Stimulated activated CD4-positive, alpha-beta T cell treated with anti-CD3 and anti-CD28 coated beads, Interleukin-15, amount 100 ng/mL, for 1 hour (primary cell): ENCODE measurements at places on chromosomes 3 and 15.

DNA sequence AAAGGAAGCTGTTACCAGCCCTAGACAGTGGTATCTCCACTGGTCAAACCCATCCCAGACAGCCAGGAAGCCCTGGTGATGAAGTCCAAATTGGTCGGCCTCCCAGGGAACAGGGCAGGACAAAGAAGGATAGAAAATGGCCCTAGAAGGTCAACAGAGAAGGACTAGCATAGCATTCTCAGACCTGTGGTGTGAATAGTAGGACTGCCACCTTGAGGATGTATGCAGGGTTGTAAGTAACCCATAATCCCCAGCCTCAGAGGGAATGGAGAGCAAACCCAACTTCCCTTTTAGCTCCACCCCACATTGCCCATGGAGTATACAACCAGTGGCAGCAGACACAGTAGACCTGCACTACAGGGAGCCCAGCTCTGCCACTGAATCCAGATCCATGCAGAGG, 68.6 kb upstream of the EIF1B start:
- no peak for DNase-seq

DNA sequence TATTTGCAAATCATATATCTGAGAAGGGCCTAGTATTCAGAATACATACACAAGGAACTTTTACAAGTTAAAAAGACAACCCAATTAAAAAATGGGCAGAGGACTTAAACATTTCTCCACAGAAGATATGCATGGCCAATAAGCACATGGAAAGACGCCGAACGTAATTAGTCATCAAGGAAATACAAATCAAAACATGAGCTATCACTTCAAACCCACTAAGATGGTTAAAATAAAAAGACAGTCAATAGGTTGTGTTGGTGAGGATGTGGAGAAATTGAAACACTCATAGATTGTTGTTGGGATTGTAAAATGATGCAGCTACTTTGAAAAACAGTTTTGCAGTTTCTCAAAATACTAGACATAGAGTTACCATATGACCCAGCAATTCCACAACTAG, 61.2 kb upstream of the NEO1 start:
- no peak for DNase-seq

DNA sequence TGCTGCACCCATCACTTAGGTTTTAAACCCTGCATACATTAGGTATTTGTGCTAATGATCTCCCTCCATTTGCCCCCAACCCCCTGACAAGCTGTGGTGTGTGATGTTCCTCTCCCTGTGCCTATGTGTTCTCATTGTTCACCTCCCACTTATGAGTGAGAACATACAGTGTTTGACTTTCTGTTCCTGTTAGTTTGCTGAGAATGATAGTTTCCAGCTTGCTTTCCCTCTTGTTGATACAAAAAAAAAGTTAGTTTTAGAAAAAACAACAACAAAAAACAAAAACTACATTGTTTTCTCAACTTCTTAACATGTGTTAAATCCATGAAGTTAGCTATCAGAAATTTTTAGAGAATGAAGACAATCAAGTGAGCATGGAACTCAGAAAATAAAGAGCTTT, 953.0 kb downstream of the VGLL3 start:
- DNase-seq: no peak

- DNase-seq: no peak
Measured at GRCh38 chr15:69820819-69821218, 276.9 kb downstream of the TLE3 start.

GRCh38 chr3:126125341-126125740, 41.4 kb upstream of the SLC41A3 start:
- DNase-seq: no peak

- no peak for DNase-seq
Measured at GRCh38 chr3:116423374-116423773, 21.9 kb downstream of the LSAMP start.

- DNase-seq: no peak
Measured at GRCh38 chr3:38581774-38582173, 67.7 kb downstream of the SCN5A start.

DNA sequence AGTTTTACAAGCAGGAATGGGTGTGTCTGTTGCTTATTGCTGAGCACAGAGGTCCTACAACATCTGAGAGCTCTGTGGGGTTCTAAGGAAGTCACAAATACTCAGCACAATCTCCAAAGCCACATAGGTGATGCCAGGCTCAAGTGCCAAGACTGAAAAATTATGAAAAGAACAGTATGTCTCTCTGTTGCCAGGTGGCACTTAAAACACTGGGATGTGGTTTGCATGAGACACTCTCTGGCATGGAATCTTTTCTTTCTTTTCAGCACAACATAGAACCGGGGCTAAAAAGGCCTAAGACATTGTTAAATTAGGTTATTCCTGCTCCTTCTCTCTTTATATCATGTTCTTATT, 127.3 kb upstream of the PRICKLE2 start:
- DNase-seq: no peak

DNA sequence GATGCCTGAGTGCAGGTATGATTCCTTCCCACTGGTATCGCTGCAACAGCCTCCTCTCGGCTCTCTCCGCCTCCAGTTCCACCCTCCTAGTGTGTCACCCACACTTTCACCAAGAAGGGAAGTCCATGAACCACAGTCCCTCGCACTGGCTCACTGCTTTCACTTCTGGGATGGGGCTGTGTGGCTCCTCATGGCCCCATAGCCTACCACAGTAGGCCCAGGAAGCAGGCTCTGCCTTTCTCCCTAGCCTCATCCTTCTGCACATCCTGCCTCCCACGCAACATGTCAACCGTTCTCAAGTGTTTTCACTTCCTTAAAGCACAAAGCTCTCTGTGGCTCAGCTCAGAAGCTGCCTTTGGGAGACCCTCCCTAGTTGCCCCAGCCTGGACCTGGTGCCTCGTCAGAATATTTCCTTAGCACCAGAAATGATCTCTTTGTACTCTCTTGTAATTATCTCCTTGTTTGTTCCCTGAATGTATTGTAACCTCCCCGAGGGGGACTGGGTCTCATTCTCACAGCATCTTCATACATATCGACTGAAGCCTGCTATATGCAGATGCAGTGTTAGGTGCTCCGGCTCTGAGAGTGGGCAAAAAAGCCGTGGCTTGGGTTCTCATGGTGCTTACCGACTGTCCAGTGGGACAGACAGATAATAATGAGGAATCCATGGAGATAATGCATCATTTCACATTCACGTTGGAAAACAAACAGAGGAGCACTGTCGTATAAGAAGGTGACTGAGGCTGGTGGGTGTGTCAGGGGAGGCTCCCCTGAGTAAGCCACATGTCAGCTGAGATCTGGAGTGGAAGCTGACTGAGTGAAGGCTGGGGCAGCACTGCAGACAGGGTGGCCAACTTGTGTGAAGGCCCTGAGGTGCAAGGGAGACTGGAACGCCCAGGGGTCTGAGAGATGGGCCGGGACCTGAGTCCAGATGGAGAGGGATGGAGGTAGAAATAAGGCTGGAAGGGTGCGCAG, 107.1 kb downstream of the DGKG start:
- DNase-seq: no peak

GRCh38 chr15:39721893-39722292, 60.7 kb downstream of the FSIP1 start:
- DNase-seq: no peak

GRCh38 chr3:64922213-64922612, 234.4 kb upstream of the ADAMTS9 start:
- DNase-seq: no peak

GRCh38 chr3:183274609-183275008, 21.6 kb downstream of the B3GNT5 start:
- no peak for DNase-seq

- DNase-seq: no peak
Measured at GRCh38 chr15:37079726-37080125, 20.6 kb downstream of the MEIS2 start.

DNA sequence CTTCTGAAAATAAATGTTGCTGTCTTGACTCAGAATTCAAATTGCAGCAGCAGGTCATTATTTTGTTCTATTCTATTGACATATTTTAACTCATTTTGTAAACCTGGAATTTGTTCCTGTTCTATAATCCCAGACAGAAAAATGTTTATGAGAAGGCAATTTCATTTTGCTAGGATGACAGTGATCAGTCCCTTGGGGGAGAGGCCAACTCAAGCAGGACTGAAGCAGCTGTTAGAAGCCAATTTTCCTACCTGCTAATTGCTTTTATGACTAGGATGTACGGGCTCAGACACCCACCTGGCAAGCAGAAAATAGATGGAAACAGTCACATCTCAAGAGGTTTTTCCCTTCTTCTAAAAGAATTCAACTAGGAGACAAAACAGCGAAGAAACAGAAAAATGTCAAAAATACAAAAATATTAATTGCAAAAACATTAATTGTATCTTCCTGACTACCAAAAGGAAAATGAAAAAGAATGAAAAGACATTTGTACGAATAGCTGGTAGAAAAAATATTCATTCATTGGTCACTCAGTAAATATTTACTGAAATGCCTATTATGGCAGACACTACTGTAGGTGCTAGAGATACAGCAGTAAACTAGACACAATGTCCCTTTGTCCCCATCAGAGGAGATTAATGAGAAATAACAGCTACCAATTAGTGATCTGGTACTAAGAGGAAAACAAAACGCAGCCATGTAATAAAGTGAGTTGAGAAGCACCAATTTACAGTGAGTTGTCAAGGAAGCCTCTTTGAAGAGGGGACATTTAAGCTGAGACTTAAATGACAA, 73.5 kb downstream of the PEAK1 start:
- no peak for DNase-seq

DNA sequence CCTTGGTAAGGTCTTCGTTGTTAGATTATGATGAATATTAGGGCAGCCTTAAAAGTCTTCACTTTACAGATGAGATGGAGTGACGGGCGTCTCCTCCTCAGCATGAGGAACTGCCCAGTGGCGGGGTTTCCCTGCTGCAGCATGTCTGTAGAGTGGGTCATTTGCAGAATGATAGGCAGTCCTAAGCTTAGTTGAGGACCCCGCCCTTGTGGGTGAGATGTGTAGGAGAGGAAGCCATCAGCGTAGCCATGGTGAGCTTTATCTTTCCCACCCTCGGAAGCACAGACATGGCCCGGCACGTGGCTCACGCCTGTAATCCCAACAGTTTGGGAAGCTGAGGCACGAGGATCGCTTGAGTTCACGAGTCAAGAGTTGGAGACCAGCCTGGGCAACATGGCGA, 877 bp downstream of the NIT2 start:
- no peak for DNase-seq

DNA sequence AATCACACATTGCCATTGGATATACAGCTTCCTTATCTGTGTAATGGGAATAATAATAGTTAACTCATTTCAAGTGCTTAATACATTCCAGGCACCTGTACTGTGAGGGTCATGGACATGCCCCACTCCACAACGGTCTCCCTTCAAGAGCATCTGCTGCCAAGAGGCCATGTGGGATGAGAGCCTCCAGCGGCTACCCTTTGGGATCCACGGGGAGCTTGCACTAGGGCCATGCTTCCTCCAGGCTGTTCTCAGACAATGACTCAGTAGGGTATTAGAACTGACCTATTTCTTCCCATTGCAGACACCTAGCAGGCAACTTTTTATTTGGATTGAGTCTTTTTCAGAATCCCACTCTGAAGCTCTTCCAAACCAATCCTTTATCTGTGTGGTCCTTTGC, 1078.9 kb downstream of the TUSC7 start:
- no peak for DNase-seq

GRCh38 chr15:98085003-98085639, 124.6 kb downstream of the ARRDC4 start:
- no peak for DNase-seq

DNA sequence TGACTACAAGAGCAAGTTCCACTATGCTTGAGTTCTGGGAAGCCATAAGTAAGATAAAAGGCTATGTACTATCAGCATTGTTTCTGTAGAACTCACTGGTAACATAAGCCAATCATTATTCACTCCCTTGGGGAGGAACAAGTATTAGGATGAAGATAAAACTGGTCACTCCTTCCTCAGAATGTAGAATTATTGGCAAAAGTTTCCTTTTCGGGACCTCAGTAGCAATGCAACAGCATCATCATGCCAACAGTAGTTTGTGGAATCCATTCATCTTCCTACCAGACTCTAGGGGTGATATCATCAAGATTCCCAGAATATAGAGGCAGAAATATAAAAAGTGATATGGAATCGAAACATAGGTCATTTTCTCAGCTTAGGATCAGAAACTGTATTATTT, 209.5 kb downstream of the PLOD2 start:
- DNase-seq: no peak

GRCh38 chr15:68601206-68602197, 22.7 kb downstream of the CORO2B start:
- no peak for DNase-seq

DNA sequence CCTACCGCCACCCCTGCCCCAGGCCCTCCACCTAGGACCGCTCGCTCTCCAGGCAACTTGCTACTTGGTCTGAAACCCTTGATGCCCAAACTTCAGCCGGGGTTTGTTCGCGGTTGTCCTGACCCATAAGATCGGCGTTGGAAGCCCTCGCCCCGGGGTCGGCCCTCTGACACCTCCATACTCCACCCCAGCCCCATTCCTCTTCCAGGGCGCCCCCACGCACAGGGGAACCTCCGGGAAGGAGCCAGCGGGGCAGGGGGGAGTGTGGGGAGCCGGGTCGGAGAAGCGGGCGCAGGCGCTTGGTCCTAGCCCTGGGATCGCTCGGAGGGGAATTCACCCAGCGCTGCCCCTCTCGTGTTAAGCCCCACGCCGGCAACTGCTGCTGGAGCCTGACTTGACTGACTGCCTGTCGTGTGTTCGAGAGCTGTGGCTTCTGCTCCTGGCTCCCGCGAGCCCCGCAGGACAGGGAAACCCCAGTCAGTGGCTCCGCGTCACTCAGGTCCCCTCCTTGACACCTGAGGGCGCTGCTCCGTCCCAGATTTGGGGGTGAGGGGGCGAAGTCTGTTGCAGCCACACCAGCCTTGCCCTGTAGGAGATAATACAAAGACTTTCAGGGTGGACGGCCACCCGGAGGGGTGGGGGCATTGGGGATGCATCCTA, 675 bp downstream of the RYR3 start:
- no peak for DNase-seq

GRCh38 chr15:95025924-95026728, 794.8 kb downstream of the MCTP2 start:
- no peak for DNase-seq

GRCh38 chr3:16824081-16824696, 60.6 kb upstream of the PLCL2 start:
- no peak for DNase-seq

DNA sequence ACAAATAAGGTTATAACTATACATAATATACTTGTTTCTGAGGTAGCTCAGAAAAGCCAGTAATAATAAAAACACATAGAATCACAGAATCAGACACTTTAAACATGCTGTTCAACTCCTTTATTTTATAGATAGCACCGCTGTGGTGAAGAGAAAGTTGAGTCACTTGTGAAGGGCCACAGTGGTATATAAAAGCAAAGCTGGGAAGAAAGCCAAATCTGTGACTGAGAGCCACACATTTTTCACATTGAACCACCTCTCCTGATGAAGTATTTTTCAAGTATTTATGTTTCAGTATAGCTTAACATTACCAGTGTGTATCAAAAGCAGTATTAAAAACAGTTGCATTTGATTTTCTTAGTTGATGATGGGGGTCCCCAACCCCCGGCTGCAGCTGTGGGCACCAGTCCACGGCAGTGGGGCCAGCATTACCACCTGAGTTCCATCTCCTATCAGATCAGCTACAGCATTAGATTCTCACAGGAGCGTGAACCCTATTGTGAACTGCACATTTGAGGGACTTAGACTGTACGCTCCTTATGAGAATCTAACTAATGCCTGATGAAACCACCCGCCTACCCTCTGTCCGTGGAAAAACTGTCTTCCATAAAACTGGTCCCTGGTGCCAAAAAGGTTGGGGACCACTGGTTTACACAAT, 46.2 kb downstream of the TBL1XR1 start:
- DNase-seq: no peak
